ENCODE measurements at places on chromosomes 6 and 20.

DNA sequence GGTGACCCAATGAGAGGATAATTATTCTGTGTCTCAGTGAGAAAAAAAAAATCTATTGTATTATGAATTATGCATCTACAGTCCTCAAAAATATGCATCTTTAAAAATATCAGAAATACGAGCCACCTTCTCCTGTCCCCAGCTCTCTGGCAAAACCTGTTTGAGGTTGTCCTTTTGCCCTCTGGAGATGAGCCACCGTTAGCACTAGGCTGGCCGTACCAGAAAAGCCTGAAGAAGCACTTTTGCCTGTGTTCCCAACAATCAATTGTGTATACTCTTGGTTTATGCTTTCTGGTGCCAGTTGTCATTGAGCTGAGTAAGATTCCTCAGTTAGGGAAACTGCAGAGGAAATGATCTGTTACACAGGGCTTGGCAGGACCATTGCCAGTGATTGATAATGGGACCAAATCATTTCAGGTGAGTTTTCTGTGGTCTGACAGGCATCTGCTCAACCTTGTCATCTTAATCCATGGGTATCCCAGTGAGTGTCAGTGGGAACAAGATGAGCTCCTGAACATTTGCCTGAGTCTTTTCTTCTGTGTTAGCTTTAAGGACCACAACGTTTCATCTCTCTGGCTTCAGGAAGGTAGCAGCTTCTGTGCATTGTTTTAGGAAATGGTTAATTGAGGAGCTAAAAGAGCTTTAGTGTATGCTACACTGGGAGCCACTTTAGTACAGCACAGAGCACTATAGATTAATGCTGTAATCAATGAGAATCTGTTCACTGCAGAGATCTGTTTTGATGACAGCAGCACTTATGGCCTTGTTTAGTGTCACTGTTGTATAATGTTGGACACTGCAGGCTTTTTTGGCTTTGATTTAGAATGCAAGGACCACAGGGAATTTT is 330.1 kb downstream of the RIMS1 start:
- no peak for DNase-seq

- DNase-seq, result no peak
Observed at GRCh38 chr6:104409913-104410312, 449.8 kb downstream of the HACE1 start.

GRCh38 chr20:49603209-49603627 is 35.3 kb upstream of the PTGIS start:
- DNase-seq, result no peak

DNA sequence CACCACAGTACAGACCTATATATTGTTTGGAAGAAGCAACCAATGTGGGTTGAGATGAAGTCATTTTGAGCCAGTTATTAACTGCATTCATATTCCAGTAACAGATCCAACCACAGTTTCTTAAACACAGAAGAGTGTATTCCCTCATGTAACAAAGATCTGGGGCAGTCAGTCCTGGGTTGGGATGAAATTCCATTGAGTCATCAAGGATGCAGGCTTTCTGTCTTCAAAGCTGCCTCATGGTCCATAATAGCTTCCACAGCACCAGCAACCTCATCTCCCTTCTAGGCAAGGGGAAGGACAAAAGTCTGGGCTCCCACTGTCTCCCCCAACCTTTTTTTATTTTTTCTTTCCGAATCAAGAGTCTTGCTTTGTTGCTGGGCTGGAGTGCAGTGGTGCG is 2.9 kb upstream of the SOD2 start:
- no peak for DNase-seq

DNA sequence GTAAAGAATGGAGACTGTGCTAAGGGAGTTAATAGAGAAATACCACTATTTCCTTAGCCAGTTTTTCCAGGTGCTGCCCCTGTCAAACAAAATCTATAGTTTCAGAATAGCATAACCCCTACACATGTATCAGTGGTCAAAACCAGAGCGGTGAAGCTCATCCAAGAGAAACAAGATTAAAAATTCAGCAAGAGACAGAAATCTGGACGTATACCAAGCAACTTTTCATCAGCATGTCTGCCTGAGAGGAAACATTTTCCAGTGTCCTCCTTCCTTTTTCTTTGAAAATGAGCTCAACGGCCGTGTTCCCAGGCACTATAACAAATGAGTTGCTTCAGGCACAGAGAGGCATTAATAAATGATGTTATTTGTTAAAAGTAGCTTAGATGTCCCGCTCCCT is 416.5 kb downstream of the BCKDHB start:
- DNase-seq, result no peak

DNA sequence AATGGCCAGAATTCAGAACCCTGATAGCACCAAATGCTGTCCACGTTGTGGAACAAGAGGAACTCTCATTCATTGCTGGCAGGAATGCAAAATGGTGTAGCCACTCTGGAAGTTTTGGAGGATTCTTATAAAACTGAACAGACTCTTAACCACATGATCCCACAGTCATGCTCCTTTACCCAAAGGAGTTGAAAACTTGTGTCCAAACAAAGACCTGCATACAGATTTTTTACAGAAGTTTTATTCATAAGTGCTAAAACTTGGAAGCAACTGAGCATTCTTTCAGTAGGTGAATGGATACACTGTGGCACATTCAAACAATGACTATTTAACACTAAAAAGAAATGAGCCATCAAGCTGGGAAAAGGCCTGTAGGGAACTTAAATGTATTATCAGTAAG is 32.5 kb downstream of the PREP start:
- DNase-seq, result no peak

- no peak for DNase-seq
Observed at GRCh38 chr6:153129873-153130514, 1.1 kb downstream of the RGS17 start.

DNA sequence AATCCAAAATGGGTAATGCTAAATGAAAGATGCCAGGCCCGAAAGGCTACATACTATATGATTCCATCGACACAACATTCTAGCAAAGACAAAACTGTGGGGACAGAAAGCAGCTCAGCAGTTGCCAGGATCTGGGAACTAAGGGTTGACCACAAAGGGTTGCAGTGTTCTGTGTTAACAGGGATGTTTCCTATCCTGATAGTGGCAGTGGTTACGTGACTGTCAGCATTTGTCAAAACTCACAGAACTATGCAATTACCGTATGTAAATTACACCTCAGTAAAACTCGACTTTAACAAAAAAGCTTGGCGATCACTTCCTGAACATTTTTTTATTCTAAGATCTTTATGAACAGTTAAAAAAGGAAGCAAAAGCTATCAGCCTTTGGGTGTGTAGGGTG is 83.9 kb downstream of the BANF2 start:
- DNase-seq, result no peak

DNA sequence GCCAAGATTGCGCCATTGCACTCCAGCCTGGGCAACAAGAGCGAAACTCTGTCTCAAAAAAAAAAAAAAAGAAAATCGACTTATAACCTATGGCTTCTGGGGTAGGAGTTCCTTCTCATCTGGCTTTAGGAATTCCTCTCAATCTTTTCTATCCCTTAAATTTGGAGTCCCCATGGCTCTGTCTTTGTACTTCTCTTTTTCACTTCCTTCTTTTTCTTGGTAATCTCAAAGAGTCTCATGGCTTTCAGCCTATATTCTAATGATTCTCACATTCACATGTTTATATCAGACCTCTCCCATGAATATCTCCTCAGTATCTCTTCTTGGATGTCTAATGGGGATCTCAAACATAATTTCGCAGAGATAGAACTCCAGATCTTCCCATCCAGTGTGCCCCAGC is 42.8 kb upstream of the RALGAPA2 start:
- DNase-seq, result no peak

GRCh38 chr6:92023410-92023966 is 1395.9 kb downstream of the EPHA7 start:
- no peak for DNase-seq

DNA sequence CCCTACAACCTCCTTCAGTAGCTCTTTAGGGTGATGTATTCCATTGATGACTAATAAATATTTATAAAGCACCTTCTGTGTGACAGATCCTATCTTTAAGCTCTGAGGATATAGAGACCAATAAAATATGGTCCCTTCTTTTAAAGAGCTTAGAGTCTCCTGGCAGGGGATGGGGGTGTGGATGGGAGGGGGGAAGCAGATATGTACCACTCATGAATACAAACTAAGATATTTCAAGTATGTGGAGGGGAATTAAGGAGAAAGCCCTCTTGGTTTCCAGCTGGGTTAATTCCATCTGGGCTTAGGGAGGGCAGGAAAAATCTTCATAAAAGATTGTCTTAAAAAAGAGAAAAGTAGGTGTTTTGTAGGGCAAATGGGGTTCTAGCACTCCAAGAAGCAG is 21.6 kb upstream of the FBXO9 start:
- no peak for DNase-seq

- DNase-seq, result no peak
Observed at GRCh38 chr6:91155129-91155785, 568.4 kb upstream of the MAP3K7 start.
